Tibial nerve (tissue), 4 donors: ENCODE measurements at places on chromosomes 6 and 20. TPM values are rescaled to one million over a fixed set of nuclear protein-coding genes. Genes with fewer than 3 reads are reported as not detected.

DNA sequence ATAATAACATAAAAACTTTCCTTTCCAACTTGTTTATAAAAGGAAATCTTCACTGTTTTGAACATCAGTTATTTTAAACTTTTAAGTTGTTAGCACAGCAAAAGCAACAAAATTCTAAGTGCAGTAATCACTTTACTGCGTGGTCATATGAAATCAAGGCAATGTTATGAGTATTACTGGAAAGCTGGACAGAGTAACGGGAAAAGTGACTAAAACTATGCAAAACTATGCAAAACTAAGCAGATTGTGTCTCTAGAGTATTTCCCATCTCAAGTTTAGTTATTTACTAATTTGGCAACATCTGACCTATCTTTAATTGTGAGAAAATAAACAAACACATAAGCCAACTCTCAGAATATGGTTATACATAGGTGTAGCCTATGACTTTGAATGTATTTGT, 10.9 kb upstream of the ANKEF1 start:
- no peaks in the 10 kb centered on the region for H3K4me1 ChIP-seq
- no peaks in the 10 kb centered on the region for H3K27me3 ChIP-seq
- H3K27ac ChIP-seq, result no peak overlapping the region
- no peaks in the 10 kb centered on the region for H3K36me3 ChIP-seq
- H3K4me3 ChIP-seq, result no peak overlapping the region

GRCh38 chr20:11372876-11373790, 544.6 kb upstream of the BTBD3 start:
- DNase-seq, result no peak
- no peaks in the 10 kb centered on the region for H3K4me1 ChIP-seq
- H3K4me3 ChIP-seq, result no peak overlapping the region

DNA sequence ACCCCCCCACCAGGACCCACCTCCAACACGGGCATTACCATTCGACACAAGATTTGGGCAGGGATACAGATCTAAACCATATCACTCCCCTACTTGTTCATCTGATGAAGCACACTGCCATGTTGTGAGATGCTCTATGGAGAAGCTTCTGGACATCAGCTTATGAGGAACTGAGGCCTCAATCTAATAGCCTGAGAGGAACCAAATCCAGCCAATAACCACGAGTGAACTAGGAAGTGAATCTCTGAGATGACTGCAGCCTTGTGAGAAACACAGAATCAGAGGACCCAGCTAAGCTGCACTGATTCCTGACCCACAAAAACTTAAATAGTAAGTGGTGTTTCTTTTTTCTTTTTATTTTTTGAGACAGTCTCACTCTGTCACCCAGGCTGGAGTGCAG, 21.6 kb upstream of the ZBTB2 start:
- H3K27me3 ChIP-seq, result no peaks in the 10 kb centered on the region
- H3K36me3 ChIP-seq, result peaks cover 79% of the 10 kb centered on the region
- H3K4me1 ChIP-seq, result no peaks in the 10 kb centered on the region
- no peak for DNase-seq
- H3K4me3 ChIP-seq, result no peak overlapping the region

GRCh38 chr6:65410309-65410708, 296.7 kb downstream of the EYS start:
- H3K4me1 ChIP-seq, result no peaks in the 10 kb centered on the region
- H3K27ac ChIP-seq, result no peak overlapping the region
- H3K27me3 ChIP-seq, result no peaks in the 10 kb centered on the region
- no peak for DNase-seq
- H3K4me3 ChIP-seq, result no peak overlapping the region
- no peaks in the 10 kb centered on the region for H3K36me3 ChIP-seq

The HLA-F gene
- 63.0 TPM for total RNA-seq

DNA sequence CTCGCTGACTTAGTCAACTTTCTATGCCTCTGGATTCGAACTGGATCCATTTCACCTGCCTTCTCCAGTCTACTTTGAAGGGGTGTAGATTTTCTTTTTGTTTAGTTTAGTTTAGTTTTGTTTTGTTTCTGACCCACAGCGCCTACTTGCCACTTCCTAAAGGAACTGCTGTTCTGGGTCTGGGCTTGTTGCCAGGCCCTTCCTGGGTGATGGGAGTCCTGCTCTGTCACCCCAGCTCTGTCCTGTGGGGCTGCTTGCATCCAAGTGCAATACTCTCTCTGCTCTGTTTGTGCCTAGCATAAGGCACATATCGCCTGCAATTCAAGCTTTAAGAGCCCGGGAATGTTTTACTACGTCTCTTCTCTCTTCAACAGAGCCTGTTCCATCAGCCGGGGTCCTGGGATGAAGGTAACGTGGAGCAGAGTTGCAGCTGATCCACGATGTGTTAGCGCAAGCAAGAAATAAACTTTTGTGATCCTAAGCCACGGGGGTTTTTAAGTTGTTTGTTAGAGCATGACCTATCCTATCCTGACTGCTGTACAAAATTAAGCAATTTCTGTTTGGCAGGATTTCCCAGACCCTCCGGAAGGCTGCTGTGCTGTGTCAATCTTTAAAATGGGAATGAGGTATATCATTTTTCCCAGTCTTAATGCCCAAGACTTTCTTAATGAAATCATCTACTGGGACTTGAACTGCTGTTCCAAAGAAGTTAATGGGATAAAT, 30.9 kb upstream of the TAGAP start:
- H3K36me3 ChIP-seq, result no peaks in the 10 kb centered on the region
- H3K4me1 ChIP-seq, result no peaks in the 10 kb centered on the region
- peak; percentile 26 for DNase-seq
- H3K27me3 ChIP-seq, result no peaks in the 10 kb centered on the region
- no peak overlapping the region for H3K4me3 ChIP-seq

The TMEM244 gene
- total RNA-seq, result not detected

The ZBTB22 gene
- total RNA-seq, result 13.8 TPM

The SDHAF4 gene
- 15.3 TPM for total RNA-seq

The SLC35D3 gene
- total RNA-seq, result not detected

DNA sequence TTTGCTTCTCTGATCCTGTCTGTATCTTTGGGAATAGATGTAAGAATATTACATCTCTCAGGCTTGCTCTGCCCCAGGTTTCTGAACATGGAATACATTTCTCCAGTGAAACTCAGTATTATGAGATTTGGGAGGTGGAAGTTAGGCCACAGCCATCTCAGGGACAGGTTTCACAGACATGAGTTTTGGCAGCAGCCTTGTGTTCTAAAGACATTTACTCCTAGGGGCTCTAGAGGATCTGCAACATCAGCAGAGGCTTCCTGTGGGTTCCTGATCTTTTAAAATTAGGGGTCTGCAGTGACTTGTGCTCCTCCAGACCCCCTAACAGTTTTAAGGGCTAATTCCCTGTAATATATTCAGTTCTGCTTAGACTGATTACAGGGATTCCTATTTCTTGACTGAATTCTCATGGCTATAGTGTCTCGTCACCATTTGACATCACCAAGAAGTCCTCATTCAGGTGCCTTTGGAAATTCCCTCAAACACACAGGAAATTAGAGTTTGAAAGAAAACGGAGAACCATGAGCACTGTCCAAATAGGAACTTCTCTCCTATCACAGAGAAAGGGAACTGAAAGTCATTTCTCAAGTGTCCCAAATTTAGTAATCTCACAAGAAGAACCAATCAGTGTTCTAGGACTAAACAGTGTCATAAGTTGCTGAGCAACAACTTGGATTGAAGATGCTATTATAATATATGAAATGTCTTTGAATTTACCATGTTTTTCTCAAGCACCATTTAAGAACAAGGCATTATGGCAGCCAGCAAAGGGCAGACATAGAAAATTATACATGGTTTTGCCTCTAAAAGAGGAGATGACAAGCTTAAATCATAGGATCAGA, 2.5 kb upstream of the HLA-DRA start:
- H3K4me1 ChIP-seq, result no peaks in the 10 kb centered on the region
- no peak for DNase-seq
- no peak overlapping the region for H3K27ac ChIP-seq
- H3K4me3 ChIP-seq, result no peak overlapping the region
- no peaks in the 10 kb centered on the region for H3K27me3 ChIP-seq

- no peaks in the 10 kb centered on the region for H3K27me3 ChIP-seq
- no peak overlapping the region for H3K27ac ChIP-seq
- H3K4me1 ChIP-seq, result peaks cover 6% of the 10 kb centered on the region
- H3K4me3 ChIP-seq, result no peak overlapping the region
Measured at GRCh38 chr6:150898399-150899170, 33.1 kb downstream of the MTHFD1L start.

GRCh38 chr6:122580737-122581136, 29.5 kb upstream of the PKIB start:
- H3K27ac ChIP-seq, result no peak overlapping the region
- no peak for DNase-seq
- no peaks in the 10 kb centered on the region for H3K27me3 ChIP-seq
- no peaks in the 10 kb centered on the region for H3K4me1 ChIP-seq
- H3K4me3 ChIP-seq, result no peak overlapping the region

The DEFB116 gene
- total RNA-seq, result not detected

GRCh38 chr6:16476861-16477260, 238.5 kb downstream of the GMPR start:
- no peak for DNase-seq
- no peaks in the 10 kb centered on the region for H3K4me1 ChIP-seq
- no peaks in the 10 kb centered on the region for H3K36me3 ChIP-seq

DNA sequence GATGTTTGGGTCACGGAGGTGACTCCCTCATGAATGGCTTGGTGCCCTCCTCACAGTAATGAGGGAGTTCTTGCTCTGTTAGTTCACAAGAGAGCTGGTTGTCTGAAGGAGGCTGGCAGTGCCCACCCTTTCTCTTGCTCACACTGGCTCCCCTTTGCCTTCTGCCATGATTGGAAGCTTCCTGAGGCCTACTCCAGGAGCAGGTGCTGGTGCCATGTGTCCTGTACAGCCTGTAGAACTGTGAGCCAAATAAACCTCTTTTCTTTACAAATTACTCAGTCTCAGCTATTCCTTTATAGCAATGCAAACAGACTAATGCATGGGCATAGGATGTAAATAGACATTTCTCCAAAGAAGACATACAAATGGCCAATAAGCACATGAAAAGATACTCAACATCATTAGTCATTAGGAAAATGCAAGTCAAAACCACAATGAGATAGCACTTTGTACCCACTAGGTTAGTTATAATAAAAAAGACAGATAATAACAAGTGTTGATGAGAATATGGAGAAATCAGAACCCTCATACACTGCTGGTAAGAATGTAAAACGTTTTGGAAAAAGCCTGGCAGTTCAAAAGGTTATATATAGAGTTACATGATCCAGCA, 17.7 kb downstream of the C20orf203 start:
- no peak for DNase-seq
- no peak overlapping the region for H3K27ac ChIP-seq
- no peaks in the 10 kb centered on the region for H3K27me3 ChIP-seq
- peaks cover 4% of the 10 kb centered on the region for H3K4me1 ChIP-seq

The TMC2 gene
- 0.59 TPM for total RNA-seq

DNA sequence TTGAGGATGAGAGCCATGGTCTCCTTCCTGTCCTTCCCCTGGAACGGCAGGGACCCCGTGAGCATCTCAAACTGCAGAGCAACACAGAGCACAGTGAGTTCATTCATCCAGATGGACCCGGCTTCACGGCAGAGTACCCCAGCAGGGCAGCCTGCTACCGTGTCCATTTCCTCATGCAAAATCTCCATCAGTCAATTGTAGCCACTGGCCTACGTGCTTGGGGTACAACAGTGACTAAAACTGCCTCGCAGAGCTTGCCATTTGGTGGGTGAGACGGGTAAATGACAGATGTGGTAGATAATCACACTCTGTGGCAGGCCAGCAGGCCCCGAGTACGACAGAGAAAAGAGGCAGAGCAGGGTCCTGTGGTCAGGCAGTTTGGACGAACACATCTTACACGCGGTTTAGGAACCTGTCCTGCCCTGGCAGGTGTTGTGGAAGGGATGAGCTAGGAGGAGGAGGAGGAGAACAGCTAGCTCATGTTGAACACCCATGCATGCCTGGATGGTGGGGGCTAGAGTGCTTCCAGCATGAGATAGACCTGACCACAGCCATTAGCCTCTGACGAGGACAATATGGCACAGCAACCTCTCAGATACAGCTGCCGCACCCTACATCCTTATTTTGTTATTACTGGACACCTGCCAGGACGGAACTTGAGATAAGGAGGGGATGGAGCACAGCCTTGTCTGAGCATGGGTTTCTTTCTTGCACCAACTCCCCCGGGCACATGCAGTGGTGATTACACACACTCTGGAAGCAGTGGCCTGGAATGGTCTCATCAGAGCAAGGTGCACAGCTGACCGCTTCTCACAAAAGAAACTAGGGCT, 95.6 kb downstream of the RAMACL start:
- no peaks in the 10 kb centered on the region for H3K36me3 ChIP-seq
- no peak for DNase-seq
- H3K27ac ChIP-seq, result no peak overlapping the region
- no peaks in the 10 kb centered on the region for H3K4me1 ChIP-seq

DNA sequence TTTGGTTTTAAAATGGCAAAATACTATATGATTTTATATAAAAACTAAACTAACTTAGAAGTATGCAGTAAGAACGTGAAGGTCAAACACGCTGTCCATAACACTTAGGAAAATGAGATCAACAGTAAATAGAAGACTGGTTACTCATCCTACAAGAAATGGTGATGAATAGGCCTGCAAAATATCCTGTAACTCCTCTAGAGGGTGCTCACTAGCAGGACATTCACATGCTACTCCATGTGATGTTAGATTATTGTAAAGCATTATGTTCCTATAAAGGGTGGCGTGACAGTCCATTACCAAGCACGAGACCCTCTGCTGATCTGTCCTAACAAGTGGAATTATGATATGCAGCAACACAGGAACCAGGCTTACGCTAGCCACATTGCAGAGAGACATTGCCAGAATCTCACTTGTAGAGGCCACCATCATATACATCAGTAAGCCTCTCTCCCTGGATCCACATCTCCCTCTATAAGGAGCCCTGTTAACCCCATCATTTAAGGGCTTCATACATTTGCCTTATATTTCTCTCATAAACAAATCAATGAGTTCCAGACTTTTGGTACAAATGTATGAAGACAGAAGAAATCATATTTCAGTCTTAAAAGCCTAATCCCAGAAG, 18.0 kb upstream of the DEFB129 start:
- no peaks in the 10 kb centered on the region for H3K27me3 ChIP-seq
- H3K4me1 ChIP-seq, result no peaks in the 10 kb centered on the region
- no peak overlapping the region for H3K27ac ChIP-seq
- H3K4me3 ChIP-seq, result no peak overlapping the region

GRCh38 chr6:7893342-7893741, 17.2 kb downstream of the TXNDC5 start:
- DNase-seq, result no peak
- H3K4me3 ChIP-seq, result no peak overlapping the region
- no peaks in the 10 kb centered on the region for H3K36me3 ChIP-seq
- H3K27ac ChIP-seq, result no peak overlapping the region
- H3K27me3 ChIP-seq, result no peaks in the 10 kb centered on the region
- no peaks in the 10 kb centered on the region for H3K4me1 ChIP-seq

DNA sequence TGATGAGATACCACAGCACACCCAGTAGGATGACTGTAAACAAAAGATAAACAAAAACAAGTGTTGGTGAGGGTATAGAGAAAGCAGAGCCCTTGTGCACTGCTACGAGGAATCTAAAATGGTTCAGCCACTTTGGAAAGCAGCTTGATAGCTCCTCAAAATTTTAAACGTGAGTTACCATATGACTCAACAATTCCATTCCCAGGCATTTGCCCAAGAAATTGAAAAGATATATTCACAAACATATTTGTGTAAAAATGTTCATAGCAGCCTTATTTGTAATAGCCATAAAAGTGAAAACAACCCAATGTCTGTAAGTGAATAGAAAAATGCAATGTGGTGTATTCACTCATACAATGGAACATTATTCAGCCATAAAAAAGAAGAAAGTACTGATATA, 141.0 kb upstream of the BTBD3 start:
- H3K36me3 ChIP-seq, result no peaks in the 10 kb centered on the region
- no peak for DNase-seq
- no peaks in the 10 kb centered on the region for H3K27me3 ChIP-seq
- no peak overlapping the region for H3K4me3 ChIP-seq

GRCh38 chr6:167351656-167352345, 26.9 kb downstream of the TTLL2 start:
- H3K27ac ChIP-seq, result no peak overlapping the region
- H3K27me3 ChIP-seq, result no peaks in the 10 kb centered on the region
- H3K36me3 ChIP-seq, result no peaks in the 10 kb centered on the region
- H3K4me1 ChIP-seq, result no peaks in the 10 kb centered on the region
- no peak for DNase-seq
- no peak overlapping the region for H3K4me3 ChIP-seq
